ENCODE measurements at places on chromosomes 13 and 19.
A peak's percentile ranks its signal among the peaks of the same experiment; 100 is the strongest.

- no peak for DNase-seq
Observed at GRCh38 chr19:53646144-53646543, 14.3 kb downstream of the DPRX start.

GRCh38 chr19:41426952-41427646 lies at the start of gene B3GNT8:
Gene B3GNT8, minus strand, starts transcription at chr19:41427374. Its CDS starts 596 bp downstream, at chr19:41426778.
- no peak for DNase-seq

- DNase-seq, result no peak
Observed at GRCh38 chr13:97339988-97340749, 93.8 kb upstream of the RAP2A start.

DNA sequence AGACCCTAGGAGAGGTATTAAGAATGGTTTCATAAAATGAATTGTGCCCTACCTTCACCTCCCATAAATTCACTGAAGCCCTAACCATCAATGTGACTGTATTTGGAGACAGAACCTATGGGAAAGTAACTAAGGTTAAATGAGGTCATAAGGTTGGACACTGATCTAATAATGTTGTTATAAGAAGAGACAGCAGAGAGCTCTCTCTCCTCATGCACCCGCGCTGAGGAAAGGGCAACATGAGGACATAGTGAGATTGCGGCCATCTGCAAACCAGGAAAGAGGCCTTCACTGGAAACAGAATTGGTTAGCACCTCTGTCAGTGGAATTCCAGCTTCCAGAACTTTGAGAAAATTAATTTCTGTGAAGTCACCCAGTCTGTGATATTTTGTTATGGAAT lies 1396.1 kb upstream of the MIR17HG start:
- DNase-seq, result no peak

DNA sequence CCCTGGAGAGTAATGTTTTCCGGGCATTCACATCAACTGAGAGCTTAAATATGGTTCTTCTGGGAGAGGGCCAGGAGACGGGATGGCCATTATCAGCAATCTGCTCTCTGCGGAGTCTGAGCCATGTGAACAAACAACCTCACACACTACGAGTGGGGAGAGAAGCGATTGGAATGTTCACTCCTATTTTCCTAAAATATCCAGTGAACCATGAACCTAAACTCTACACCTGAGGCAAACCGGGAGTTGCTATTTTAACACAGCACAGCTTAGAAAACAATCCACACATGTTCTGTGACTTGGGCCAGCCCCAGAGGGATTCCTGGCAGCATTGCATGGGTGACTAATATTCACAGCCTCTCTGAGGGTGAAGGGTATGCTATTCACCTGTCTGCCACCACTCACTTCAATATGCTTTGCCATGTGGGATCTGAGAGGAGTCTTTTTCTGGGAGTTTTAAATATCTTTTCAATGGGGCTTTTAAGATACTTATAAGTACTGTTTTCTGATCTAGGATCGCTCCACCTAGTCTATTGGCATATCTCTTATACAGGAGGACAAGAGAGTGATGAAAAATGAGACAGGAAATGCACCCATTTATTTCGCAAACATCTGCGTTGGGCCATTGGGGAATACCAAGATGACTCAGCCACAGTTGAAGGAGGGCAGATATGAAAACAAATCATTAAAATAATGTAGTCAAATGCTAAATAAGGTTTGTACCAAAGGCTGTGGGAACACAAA lies 72.6 kb upstream of the SERP2 start:
- DNase-seq, result no peak

- DNase-seq, result no peak
Observed at GRCh38 chr19:17610384-17610783, 54.9 kb downstream of the COLGALT1 start.

DNA sequence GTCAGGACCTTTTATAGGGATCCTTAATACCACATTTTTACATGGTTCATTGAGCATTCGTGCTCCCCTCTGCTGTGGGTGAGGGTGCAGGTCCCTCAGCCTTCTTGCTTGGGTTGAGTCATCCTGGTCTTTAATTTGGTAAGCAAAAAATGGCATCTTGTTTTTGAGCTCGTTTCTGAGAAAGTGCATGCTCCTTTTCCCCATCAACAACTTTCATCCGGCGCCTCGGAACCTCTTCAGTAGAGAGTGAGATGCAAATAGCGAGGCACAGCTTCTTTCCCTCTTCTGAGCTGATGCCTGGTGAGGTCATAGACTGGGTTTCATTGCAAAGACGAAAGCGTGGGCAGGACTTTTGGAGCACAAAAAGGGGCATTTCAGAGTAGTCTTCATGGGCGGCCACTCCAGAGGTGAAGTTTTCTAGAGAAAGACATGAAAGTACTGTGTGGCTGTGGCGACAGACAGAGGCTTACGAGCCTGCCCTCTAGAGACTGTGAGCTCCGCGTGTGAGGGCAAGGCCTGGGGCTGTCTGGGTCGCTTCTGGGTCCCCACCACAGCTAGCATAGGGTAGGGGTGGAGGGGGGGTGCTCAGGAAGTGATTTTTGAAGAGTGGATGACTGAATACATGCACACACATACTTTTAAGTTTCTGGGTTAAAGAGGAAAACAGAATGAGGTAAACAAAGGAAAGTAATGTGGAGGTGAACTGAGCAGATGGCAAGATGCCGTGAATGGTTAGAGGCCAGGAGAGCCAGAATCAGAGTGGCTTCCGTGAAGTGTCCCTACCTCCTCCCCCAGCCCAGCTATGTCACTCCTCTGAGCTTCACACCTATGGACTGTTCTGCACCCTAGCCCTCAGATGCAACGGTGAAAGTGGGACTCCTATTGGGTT lies 44.3 kb downstream of the BBC3 start:
- DNase-seq, result no peak

DNA sequence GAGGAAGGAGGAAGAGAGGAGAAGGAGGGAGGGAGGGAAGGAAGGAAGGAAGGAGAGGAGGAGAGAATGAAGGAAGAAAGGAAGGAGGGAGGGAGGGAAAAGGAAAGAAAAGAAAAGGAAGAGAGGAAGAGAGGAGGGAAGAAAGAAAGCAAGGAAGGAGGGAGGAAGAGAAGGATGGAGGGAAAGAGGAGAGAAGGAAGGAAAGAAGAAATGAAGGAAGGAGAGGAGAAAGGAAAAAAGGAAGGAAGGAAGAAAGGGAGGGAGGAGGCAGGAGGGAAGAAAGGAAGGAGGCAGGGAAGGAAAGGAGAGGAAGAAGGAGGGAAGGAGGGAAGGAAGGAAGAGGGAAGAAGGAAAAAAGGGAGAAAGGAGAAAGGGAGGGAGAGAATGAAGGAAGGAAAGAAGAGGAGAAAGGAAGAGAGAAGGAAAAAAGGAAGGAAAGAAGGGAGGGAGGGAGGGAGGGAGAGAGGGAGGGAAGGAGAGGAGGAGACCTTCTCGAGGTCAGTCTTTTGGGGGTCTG lies 13.4 kb upstream of the CASP14 start:
- DNase-seq, result no peak

DNA sequence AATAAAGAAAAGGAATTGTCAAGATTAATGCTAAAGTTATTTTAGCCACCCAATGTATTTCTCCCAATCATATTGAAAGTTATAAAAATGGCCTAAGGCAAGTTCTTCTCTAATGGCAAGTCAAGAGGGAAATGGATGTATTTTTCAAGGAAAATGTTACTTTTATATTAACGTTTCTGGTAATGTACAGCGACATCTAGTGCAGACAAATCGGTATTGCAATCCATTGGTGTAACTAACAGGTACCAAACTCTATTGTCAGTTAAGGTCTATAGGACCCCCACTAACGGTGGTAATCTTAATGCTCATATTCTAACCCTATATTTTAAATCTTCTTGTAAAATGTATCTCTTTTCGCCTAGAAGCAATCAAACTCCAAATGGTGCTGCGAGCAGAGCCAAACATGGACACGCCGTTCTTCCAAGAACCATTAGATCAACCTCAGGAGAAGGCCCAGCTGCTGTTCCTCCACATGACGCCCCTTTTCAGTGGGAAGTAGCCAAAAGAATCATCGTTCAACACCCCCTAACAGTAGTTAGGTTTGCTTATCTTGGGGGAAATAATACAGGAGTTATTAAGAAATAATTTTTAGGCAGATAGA lies 98.5 kb upstream of the PABPC3 start:
- DNase-seq, result no peak

GRCh38 chr19:31334849-31335624 lies 14.2 kb downstream of the TSHZ3 start:
- no peak for DNase-seq

GRCh38 chr19:2691951-2692350 lies 10.5 kb downstream of the GNG7 start:
- peak; percentile 66 for DNase-seq

DNA sequence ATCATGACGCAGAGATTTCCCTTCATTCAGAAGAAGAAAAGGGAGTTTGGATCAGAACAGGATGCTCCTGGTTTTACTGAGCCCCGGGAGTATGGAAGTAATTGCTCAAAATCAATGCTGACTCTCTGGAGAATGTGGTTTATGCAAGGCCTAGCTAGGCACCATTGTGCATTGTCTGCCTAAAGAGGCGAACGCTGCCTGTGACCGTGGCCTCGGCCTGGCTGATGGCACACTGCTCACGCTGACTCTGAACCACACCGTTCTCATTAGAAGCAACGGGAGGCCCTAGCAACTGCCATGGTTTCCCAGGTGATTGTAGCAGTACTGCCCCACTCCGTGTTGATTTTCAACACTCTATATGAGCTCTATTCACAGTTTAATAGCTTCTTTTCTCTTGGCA lies 41.7 kb upstream of the UBL3 start:
- peak; percentile 48 for DNase-seq

GRCh38 chr13:35855531-35856019 lies 275.6 kb downstream of the DCLK1 start:
- no peak for DNase-seq

- DNase-seq, result no peak
Observed at GRCh38 chr13:96744367-96745331, 249.6 kb downstream of the OXGR1 start.

DNA sequence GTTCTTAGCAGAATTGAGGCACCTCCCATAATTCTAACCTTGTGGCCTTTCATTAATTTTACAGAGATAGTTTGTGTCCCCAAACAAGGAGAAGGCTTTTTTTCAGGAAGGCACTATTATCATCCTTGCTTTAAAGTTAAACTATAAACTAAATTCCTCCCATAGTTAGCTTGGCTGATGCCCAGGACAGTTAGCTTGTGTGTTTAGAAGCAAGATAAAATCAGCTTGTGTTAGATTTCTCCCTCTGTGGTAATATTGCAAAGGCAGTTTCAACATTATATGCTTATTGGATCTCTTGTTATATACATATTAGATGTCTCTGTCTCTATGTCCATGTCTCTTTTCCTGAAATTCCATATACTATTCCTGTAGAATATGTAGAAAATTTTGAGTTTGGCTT lies 342.7 kb downstream of the TBC1D4 start:
- DNase-seq, result no peak

DNA sequence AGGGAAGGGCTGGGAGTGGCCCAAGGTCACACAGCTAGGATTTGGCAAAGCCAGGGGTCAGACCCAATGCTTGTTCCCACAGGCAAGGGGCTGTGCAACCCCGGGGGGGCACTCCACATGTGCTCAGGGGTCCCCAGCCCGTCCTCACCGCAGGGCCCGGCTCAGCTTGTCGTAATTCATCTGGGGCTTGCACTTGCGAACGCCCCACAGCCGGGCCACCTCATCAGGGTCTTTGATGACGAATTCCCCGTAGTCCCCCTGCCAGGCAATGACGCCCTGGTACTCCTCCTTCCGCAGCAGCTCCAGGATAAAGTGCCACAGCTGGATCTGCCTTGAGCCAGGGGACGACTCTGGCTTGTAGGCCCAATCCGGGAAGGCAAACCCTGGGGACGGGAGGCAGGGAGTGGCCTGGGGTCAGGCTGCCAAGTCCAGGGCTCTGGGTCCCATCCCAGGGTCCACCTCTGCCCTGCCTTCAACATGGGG lies 4.7 kb downstream of the ERF start:
- DNase-seq, result no peak

GRCh38 chr13:80348314-80348713 lies 7.4 kb upstream of the SPRY2 start:
- DNase-seq, result no peak

- DNase-seq, result no peak
Observed at GRCh38 chr13:98447881-98448641, 128.8 kb downstream of the STK24 start.

GRCh38 chr13:30149248-30149647 lies 158.1 kb downstream of the KATNAL1 start:
- DNase-seq, result no peak

- DNase-seq, result no peak
Observed at GRCh38 chr19:18090545-18091216, 3.9 kb upstream of the IL12RB1 start.

DNA sequence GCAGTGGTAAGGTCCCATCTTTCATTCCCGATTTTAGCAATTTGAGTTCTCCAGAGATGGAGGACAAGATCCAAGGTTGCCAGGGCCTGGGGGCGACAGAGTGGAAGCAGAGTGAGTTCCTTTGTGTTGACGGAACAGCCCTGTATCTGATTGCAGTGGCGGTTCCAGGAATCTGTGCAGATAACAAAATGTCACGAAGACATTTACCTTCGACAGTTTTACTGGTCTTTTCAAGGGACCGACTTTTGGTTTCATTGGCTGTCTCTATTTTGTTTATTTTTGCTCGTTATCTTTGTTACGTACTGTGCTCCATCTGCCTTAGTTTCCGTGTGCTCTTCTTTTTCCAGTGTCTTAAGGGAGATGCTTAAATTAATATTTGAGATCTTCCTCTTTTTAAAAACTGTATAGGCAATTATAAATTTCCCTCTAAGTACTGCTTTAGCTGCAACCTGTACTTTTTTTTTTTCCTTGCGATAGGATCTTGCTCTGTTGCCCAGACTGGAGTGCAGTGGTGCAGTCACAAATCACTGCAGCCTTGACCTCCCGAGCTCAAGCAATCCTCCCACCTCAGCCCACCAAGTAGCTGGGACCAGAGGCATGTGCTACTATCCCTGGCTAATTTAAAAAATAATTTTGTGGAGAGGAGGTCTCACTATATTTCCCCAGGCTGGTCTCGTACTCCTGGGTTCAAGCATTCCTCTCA lies 23.2 kb downstream of the KDM4B start:
- DNase-seq, result peak; percentile 3

DNA sequence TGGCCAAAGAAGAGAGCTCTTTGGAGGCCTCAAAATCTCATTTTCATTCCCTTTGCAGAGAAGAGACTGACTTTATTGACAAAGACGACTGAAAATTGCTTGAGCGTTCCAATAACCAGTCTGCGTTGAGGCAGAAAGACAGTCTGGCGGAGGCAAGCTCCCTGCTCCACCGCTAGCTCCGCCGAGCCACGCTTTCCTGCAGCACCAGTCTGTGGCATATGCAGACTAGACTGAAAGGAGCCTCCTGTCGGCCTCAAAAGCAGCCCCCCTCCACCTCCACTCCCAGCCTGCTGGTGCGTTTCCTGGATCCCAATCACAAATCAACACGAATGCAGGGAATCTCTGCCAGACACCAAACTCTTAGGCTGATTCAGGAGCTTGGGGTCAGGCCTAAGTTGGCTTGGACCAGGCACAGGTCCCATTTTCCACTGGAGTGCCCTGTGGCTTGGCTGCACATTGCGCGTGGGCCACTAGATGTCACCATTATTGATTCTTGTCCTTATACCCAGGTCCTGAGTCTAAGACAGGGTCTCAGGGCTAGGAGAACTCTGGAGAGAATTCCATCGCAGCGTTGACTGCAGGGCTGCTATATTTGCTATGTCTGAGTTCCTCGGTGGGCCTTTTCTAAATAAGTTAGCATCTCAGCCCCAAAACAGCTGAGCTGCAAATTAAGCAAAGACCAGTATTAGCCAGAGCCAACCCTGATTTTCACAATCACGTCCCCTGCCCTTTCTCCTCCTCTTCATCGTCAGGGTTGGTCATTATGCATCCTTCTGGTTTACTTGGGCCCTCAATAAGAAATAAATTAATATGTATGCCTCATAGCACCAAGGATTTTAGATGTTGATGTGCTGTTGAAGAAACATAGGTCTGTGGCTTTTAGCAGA lies 5.2 kb upstream of the ZNF507 start:
- DNase-seq, result peak; percentile 74
